Hematopoietic multipotent progenitor cell treated with erythropoietin and hydrocortisone succinate and interleukin-3 and kit ligand, for 4 days (in vitro differentiated cells): ENCODE measurements at places on chromosomes 3 and 15.

DNA sequence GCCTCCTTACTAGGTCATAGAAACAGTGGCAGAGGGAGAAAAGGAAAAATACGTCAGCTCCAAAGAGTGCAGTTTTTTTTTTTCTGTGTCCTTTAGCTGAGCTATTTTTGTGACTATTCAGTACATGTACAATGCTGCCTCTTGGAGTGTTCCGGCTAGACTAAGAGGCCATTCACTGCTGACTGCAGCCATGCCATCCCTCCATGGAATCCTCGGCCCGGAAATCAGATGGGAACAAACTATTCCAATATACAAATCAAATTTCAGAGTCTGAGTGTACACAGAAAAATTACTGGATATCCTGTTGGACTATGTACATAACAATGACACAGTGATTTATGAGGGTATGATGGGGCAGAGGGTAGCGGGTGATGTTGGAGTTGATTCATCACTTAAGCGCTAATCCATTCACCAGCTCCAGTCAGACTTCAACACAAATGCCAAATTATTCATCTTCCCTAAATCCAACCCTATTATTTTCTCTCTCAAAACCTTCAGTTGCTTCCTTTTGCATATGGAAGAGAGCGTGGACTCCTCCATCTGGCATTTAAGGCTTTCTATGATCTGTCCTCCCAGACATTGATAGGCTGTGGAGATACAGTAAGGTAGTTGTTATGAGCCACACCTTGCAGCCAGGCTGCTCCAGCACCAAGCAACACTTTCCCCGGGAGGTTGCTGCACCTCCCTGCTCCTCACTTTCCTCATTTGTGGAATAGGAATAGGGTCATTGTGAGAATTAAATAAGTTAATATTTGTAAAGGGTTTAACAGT lies 109.1 kb downstream of the LPP start:
- no peak for DNase-seq

- DNase-seq, result peak; percentile 23
These were observed 116.5 kb downstream of the THSD4 start for GRCh38 chr15:71231758-71232157.

DNA sequence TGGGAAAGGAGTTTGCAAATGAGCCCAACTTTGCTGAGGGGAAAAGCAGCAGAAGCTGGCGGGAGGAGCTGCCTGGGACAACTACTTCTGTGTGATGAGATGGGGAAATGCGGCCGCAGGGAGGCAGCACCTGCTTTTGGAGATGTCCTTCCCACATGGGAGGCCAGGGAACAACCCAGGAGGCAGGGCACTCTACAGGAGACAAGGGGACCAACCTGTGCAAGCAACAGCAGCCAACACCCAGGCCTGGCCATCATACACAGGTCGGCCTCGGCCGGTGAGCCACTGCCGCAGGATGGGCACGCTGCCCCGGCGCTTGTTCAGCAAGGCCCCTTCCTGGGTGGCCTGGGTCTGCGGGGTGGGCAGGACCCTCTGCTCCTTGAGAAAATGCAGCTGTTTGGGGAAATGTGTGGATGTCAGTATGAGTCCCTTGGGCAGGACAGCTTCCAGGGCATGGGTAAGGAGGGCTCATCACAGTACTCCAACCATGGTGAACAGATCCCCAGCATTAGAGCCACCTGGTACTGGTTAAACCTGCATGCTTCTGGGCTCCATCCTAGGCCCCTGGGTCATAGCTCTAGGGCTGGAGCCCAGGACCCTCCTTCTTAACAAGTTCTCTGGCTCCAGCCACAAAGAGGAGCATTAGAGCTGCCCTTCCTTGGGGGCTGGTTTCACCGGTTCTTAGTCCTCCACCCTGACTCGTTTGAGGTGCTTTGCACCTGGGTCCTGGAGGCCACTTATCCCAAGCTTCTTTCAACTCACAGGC lies 11.6 kb downstream of the EPB42 start:
- DNase-seq, result peak; percentile 63

DNA sequence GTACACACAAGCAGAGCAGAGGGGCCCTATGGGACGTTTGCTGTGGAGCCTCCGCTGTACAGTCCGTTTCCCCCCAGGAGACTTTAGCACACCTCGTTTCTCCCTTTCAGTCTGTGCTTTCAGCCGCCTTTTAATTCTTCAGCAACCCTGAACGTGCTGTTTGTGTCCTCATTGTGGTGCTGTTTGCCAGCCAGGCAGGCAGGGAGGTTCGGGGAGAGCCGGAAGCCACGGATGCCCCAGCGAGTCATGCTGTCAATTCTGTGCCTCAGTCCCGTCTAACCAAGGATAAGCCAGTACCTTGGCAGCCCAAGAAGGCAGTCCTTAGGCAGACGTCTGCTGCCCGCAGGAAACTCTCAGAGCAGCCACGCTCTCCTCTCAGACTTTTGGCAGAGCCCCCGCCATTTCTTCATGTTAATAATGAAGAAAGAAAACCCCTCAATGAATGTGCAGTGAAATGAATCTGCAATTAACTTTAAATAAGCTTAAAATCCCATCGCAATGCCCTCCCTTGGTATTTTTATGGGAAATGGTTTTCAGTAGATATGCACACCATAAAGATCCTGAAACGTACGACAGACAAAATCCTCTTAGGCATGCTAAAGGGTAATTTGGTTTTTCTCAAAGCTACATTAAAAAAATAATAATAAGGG lies 158.6 kb downstream of the UACA start:
- DNase-seq, result no peak

DNA sequence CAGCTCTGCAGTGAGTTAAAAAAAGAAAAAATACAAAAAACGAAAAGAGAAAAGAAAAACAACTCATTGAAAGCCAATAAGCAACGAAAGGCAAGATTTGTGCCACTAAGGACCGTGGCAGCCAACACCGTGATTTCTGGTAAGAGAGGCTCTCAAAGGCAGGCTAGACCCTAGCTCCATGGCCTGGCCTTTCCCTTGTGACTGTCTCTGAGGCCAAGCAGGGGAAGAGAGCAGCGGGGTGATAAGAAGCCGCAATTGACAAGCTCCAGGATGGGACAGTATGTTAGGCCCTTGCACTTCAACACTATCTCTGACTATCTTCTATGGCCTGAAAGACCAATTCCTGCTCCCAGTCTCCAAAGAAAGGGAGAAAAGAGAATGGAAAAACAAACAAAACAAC lies 12.4 kb downstream of the APOD start:
- no peak for DNase-seq

DNA sequence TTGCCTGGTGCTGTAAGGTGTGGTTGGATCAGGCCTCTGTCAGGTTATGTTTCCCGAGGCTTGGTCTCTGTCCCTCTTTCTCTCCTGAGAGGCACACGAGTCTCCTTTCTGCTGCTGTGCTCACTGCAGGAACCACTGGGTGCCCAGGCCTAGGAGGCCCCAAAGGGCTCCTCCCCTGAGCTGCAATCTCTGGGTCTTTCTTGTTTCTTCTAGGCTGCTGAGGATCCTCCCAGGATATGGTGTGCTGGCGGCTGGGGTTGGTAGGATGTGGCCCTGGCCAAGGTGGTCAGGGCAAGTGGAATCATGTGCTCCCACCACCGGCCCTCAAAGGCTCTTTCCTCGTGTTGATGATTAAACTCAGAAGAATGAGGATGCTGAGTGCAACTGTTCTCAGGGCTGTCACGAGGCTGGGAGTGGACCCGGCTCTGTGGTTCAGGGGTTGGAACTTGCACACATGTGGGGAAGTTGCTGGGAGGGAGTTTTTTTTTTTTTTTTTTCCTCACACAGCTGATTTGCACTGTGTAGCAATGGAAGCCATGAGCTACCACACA lies 43.6 kb upstream of the CTSH start:
- DNase-seq, result peak; percentile 80

DNA sequence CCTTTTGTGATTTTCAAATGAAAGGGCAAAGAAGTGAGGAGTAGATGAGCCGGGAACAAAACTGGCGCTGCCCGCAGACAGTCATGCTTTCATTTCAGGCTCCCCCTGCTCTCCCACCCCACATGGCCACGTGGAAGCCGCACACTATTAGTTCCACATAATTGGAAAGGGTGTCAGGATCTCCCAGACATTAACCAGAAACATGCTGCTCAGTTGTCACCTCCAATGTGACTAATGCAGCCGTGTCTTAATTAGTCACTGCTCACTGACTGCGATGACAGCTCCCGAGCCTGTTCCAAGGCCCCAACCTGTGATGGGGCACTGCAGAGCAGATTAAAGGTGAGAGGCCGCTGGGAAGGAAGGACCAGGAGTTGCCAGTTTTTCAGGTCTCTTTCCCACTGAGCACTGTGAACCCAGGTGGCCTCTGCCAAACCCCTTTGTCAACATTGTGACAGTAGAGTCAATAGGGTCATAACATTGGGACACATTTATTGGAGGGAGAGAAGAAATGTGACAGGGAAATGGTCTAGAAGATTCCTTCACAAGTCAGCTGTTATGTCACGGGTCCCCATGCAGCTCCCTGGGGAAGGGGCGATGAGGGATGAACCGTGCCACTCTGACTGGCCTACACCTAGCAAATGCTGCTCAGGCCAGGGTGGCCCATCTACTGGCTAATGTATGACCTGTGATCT lies 38.6 kb upstream of the SFMBT1 start:
- DNase-seq, result peak; percentile 30

DNA sequence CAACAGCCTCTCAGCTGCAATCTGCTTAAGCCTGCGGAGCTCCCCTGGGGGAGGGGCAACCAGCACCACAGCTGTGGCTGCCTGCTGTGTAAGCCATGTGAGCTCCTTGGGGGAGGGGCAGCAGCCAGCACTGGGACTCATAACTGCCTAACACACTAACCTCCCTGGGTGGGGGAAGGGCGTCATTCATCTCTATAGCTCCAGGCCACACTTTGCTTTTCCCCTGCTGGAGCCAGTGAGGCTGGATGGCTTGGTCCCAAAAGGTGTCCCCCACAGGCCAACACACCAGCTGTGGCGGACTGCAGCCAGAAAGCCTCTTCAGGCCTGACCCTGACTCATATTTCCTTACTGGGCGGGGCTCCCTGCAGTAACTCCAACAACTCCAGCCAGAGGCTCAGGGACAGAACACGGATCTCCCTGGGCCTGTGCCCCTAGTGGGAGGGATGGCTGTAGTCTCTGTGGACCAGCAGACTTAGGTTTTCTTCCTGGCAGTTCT lies 129.8 kb downstream of the PPM1L start:
- DNase-seq, result peak; percentile 32
